ENCODE measurements at places on chromosomes 4 and X.

DNA sequence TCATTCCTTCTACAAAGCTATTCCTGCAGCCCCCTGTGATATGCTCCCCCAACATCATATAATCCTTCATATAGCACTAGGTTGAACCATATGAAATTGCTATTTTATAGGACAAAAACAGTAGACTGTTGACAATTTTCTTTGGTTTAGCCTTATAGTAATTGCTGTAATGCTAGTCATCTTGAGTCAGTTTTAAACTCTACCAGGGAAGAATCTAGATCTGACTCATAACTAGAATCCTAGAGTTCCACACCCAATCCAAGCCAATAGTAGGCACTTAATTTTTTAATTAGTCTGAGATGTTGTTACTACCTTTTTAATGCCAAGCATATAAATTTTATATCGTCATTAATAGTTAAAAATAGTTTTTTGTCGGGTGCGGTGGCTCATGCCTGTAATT, 136.8 kb downstream of the CHRNA9 start:
- no peak for DNase-seq

DNA sequence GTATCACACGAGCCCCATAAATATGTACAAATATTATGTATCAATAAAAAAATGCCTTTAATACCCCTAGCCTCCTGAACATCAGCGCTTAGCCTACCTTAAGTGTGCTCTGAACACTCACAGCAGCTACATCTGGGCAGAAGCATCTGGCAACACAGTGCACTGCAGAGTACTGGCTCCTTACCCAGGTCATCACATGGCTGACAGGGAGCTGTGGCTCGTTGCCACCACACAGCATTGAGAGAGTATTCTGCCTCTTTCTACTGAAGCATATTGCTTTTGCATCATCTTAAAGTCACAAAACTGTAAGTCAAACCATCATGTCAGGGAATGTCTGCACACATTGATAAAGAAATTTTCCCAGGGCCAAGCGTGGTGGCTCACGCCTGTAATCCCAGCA, 55.2 kb downstream of the TRIML1 start:
- no peak for DNase-seq

DNA sequence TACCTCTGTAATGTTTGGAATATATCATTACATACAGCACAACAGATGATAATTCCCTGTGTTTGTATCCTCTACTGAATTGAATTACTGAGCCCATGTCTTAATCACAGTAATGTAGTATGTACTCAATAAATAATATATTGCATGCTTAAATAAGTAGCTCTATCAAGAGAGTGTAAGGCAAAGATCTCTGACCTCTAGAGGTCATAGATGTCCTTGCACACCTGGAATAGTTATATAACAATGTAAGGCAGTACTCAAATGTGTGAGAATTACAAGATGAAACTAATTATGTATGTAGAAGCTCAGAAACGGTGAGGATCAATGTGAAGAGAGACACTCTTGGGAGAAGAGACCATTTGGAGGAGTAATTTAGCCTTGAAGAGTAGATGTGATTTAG, 14.3 kb upstream of the GCNA start:
- no peak for DNase-seq

- no peak for DNase-seq
Observed at GRCh38 chr4:148514041-148514440, 71.8 kb upstream of the NR3C2 start.

- no peak for DNase-seq
Observed at GRCh38 chr4:110104661-110105060, 93.8 kb downstream of the ELOVL6 start.

DNA sequence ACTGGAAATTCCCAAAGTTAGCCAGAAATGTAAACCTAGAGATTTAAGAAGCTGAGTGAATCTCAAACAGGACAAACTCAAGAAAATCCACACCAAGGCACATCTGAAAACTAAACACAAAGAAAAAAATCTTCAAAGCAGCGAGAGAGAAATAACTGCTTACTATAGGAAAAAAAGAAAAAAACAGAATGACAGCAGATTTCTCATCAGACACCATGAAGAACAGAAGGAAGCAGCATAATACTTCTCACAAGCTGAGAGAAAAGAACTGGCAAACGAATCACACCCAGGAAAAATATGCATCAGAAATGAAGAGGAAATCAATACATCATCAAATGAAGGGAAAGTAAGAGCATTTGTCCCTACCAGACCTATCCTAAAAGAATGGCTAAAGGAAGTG, 236.3 kb upstream of the ADAMTS3 start:
- no peak for DNase-seq

- peak; percentile 88 for DNase-seq
Observed at GRCh38 chr4:40199999-40200874, 3.4 kb downstream of the RHOH start.

DNA sequence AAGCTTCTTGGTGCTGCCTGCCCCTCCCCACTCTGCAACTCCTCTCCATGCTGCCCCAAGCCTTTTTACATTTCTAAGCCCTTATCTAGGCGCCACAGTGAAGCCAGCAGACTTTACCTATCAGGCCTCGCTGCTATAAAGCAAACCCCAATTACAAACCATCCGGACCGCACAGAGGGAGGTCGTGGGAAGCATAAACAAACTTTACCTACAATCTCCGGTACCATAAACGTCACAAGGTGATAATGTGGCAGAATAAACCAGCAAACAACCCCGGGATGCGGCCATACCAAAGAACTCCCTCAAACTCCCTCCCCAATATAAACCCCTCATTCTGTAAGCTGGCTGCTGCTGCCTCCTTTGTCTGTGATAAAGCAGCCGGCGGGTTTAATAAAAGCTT, 54.0 kb upstream of the ZCCHC13 start:
- no peak for DNase-seq

GRCh38 chrX:35809781-35810180, 11.6 kb downstream of the MAGEB16 start:
- DNase-seq: no peak

DNA sequence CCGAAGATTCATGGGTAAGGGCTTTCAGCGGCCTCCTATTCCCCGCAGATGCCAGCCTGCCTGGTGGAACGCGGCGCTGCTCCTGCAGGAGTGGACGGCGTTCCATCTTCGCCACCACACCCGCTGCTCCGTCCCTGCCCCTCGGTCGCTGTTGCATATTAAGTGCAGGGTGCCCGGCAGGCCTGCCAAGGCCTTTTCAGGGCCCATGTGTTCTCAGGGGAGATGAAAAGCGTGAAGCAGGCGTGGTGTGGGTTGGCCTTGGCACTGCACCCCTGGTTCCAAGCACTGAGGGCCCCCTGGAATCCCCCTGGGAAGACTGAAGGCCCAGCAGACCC, 52.0 kb downstream of the SORCS2 start:
- DNase-seq: no peak

- no peak for DNase-seq
Observed at GRCh38 chr4:19736968-19737756, 514.5 kb upstream of the SLIT2 start.

DNA sequence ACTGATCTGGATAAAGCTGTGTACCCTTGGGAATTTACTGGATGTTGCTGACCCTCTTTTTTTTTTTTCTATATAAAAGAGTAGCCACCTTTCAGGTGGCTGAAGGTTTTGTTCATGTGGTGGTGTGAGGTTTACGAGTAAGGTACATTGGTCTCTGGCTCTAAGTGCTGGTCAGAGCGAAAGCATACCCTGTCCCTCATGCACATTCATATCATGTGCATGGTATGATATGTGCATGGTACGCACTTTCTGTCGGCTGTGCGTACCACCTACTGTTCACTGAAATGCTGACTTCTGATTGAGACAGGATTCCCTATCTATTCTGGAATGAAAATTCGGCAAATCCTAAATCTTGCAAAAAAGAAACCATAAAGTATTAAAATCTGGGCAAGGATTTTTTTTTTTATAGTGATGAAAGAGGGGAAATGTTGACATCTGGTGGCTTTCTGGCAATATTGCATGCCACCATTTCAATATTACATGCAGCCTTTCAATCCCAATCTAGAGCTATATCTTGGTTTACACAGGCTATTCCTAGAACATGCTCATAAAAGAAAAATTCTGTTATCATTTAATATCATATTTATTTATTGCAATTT, 32.8 kb downstream of the FAM149A start:
- no peak for DNase-seq

- no peak for DNase-seq
Observed at GRCh38 chrX:95893636-95894035, 791.0 kb upstream of the DIAPH2 start.

- no peak for DNase-seq
Observed at GRCh38 chrX:37993837-37994619, 12.3 kb upstream of the SYTL5 start.

Data from stimulated activated CD8-positive, alpha-beta memory T cell treated with anti-CD3 and anti-CD28 coated beads, Interleukin-4, amount 100 ng/mL, for 48 hours (primary cell).